ENCODE measurements at places on chromosomes 16 and 17.

DNA sequence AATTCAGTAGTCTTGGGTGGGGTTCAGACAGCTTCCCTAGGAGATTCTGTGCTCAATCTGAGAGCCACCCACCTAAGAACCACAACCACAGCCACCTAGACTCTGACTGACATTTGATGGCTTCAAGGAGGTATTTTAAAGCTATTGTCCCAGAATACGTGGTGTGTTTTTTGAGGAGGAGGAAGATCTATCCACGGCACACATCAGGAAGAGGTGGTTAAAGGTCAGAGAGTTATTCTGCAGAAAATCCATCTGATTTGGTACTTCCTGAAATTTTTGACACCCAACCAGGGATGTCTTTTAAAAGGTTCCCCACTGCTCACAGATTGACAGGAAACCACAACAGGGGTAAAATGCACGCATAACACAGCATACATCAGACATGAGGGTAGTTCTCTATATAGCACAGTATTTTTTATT lies 25.1 kb downstream of the SMARCE1 start:
- no peak for DNase-seq

- no peak for DNase-seq
Measured at GRCh38 chr17:58786586-58787295, 31.1 kb downstream of the PPM1E start.

DNA sequence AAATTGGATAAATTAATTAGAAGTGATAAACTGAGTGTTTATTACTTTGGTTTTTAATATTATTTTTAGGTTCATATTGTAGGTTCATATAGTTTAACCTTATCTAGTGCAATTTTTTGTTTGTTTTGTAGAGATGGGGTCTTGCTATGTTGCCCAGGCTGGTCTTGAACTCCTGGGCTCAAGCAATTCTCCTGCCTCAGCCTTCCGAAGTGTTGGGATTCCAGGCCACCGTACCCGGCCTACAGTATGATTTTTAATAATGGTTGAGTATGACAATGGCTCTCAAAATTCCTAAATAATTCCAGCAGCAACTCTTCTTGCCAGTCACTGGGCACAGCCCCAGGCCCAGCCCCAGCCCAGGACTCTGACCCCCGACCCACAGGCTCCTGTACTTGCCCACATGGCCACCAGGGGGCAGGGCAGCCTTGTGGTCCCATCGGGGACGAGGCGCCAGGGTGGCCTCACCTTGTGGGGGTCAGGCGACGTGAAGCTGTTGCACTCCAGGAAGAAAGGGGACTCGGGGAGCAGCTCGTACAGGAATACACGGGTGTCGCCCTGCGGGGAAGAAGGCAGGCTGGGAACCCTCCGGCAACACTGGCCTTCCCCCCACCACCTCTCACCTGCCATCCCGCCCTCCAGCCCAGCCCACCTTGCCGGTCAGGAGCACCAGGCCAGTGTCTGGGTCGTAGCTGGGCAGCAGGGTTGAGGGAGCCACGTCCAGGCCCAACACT lies 7.9 kb upstream of the PAM16 start:
- no peak for DNase-seq

- DNase-seq = no peak
Measured at GRCh38 chr16:249431-249830, 14.8 kb downstream of the FAM234A start.

DNA sequence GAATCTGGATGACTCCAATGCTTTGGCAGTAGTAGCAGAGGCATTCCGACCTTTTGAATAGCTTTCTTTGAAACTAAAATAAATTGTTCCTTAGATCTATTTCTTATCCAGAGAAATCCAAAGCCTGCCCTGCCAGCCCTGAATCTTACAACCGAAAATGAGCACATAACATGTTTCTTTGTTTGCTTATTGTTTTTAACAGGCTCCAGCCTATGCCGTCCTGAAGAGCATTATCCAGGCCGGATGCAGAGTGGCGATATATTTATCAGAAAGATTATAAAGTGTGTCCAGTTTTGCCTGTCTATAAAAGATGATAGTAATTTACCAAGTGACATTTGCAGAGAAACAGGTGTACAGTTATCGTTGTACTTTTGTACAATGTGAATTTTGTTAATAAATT lies 10.5 kb downstream of the COQ7 start:
- no peak for DNase-seq

DNA sequence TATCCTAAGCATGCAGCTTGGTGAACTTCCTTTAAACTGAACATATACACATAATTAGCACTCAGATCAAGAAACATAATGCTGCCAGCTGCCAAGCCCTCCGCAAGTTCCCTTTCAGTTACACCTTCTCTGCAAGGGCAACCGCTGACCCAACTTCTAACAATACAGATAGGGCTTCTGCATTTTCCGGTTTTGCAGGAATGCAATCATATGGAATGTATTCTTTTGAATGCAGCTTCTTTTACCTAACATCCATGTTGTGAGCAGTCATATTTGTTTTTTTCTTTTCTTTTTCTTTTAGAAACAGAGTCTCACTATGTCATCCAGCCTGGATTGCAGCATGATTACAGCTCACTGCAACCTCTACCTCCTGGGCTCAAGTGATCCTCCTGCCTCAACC lies 110.7 kb downstream of the GSG1L start:
- no peak for DNase-seq

- DNase-seq = no peak
Measured at GRCh38 chr16:30076276-30076791, 540 bp downstream of the PPP4C start.

Measured in NCI-H510A (cell line).